ENCODE measurements at places on chromosomes 1 and 21.

DNA sequence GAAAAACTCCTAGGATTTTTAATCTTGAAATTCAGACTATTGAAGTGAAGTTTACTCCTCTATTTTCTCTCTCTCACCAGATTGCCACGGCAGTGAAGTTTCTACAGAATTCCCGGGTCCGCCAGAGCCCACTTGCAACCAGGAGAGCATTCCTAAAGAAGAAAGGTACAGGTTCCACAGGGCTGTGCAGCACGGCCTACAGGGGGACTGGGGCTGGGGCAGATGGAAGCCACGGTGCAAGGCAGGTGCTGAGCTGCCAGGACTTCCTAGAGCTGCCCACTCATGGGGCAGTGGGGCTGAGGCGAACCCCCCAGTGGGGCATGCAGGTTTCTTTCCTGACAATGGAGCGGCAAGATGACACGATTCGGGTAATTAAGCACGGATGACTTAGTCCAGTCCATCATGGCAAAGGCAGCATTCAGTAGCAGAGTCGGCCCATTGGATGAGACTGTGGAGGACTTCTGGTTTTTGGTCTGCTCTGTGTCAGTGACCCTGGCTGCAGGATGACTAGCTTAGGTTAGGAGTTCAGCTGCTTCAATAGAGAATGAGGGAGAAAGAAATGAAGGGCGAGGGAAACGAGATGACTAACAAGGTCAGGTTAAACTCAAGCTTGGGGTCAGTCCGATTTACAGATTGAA lies 61.5 kb downstream of the PEX14 start:
- no peak for DNase-seq

GRCh38 chr1:121519042-121519755 lies 334.4 kb downstream of the SRGAP2C start:
- peak; percentile 88 for DNase-seq

GRCh38 chr1:39877980-39878956 lies 5.0 kb downstream of the TRIT1 start:
- no peak for DNase-seq

DNA sequence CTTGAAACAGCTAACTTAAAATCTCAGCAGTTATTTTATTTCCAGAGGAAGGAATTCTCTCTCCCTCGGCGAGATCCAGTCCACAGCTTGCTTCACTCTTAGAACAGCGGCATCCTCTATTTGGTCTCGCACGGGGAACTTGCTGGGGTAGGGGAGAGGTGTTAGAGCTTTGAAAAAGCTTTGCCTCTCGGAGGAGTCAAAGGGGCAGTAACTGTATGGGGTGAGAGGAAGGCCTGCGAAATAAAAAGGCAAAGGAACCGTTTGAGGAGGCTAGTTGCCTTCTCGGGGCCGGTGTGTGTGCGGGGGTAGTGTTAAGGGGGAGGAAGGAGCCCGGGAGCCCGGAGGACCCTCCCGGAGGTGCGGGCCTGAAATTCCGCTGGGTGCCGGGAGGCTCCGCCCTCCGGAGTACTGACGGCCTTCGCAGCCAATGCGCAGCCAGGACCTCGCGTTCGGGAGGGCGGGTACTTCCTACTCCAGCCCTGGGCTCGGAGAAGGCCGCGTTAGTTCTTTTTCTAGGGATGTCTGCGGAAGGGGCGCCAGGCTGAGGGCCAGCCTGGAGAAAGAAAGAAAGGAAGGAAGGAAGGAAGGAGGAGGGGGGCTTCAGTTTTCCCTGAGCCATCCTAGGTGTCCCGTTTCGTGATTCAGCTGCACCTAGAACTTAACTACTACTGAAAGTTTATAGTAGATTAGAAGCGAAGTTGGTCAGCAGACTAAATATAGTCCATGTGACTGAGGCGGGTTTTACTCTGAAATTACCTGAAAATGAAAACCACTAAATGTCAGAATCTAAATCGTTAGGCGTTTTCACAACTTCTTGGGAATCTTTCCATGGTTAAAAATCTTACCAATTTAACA lies 2.2 kb downstream of the NEK7 start:
- peak; percentile 75 for DNase-seq

DNA sequence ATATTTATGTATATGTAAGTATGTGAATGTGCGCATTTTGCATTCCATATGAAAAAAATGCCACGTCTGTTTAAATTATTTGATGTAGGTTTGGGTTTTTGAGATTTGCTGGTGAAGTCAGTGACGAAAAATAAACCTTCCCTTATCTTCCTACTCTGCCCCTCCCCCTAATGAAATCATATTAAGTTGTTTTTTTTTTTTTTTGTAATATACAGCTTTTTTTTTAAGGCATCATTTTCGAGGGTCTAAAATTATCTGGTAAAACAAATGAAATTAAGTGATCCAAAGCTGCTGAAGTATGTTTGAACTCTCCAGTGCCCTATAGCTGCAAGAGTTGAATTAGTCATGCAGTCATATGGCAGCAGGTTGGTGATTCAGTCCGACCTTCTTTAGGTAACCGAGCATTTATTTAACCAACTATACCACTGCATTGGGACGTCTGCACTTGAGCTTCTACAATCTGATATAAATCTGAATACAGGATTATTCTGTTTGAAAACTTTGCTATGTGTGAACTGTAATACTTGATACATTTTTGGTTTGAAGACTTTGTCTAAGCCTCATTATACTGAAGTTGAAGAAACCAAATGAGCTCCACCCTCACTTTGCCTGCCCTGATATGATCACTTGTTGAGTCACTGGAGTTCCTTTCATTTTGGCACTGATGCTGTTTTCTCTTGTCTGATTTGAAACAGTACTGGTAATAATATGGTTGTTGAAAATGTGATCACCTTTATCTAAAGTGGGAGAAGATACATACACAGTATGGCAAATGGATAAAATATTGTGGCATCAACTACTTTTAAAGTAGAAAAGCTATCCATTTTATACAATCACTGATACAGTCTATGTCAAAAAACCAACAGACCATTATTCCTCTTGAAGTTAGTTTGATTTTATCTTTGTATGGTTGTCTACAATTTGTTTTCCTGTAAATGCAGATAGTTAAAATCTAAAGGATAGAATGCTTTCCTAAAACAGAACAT lies 11.7 kb downstream of the PDIK1L start:
- DNase-seq = no peak

Measured in H1 (cell line).